ENCODE measurements at places on chromosomes 11 and 22.

DNA sequence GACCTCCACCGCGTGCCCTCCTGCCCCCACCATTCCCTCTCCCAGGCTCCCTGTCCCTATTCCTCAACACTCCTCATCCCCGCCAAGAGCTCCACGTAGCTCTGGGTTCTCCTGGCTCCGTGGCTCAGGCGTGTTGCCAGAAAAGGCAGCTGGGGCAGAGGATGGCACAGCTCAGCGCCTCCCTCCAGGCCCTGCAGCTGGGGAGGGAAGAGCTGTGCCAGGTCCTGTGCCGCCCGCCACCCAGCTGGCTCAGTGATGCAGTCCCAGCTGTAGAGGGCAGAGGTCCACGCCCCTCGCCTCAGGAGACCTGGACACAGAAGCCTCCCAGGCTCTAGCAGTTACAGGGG, 4.2 kb downstream of the ARHGAP1 start:
- DNase-seq: no peak

GRCh38 chr11:87366763-87367405, 329.1 kb downstream of the TMEM135 start:
- no peak for DNase-seq

DNA sequence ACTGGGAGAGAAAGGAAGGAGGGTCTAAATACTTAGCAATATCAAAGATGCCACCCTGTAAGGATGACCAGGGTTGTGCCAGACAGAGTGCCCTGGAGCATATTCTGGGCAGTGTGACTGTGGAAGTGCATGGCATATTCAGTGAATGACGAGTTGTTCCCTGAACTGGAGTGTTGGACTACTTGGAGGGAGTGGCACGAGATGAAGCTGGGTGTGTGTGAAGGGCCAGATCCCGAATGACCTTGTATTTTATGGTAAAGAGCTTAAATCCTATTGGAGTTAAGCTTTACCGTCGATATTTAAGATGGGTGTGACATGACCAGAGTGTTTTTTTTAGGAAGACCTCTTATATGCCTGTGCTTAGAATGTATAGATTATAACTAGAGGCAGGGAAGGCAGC, 48.8 kb downstream of the STIM1 start:
- no peak for DNase-seq

GRCh38 chr11:47192111-47192510, 5.9 kb upstream of the PACSIN3 start:
- no peak for DNase-seq

GRCh38 chr11:9529334-9529650, 44.2 kb upstream of the WEE1 start:
- DNase-seq: no peak

DNA sequence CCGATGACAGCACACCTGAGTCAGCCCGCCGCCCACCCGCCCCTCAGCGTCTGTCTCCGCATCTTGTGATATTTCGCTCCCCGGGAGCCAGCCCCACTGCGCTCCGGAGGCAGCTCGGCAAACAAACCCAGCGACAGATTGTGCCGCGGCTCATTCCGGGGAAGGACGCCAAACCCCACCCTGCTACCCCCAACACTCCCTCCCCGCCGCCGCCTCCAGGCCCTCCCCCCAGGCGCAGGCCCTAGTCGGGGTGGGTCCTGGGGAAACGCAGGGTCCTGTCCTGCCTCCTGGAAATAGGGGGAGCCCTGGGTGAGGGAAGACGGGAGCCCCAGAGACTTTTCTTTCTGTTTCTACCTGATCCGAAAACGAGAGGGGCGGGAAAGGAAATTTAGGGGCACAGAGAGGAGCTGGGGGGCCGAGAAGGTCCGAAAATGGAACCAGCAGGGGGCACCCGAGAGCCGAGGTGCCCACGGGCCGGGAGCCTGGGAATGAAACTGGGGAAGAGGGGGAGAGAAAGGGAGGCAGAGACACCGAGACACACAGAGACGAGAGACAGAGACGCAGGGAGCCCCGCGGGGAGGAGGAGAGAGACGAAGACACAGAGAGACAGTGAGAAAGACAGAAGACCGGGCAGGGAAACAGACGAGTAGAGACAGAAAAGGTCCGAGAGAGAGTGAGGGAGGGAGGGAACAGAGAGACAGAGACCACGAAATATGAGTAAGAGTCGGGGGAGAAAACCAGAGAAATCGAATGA, 1.7 kb upstream of the RTN4RL2 start:
- DNase-seq: no peak

GRCh38 chr11:81895258-81895657, 838.4 kb downstream of the FAM181B start:
- no peak for DNase-seq

GRCh38 chr11:113286009-113286408, 28.4 kb upstream of the TTC12 start:
- DNase-seq: no peak

DNA sequence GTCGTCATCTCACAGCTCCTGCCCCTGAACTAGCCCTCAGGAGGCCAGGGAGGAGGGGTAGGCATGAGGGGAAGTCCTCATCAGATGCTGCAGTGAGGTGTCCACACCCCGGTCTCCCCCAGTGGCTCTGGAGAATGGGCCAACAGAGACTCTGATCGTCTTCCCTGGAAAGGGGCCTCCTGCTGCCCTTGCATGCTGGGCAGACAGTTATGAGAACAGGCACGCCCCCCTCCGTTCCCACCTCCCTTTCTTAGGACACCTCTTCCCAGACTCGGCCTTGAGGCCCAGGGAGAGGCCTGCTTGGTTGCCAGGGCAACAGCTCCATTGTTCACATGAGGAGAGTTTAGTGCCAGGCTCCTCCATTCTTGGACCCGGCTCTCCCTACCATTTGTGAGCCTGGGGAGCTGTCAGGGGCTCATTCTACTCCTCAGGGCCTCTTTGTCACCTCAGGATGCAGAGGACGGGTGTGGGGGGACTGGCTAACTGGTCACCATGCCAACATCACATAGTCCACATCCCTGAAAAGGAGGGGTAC, 157.7 kb downstream of the TTC17 start:
- DNase-seq: no peak

DNA sequence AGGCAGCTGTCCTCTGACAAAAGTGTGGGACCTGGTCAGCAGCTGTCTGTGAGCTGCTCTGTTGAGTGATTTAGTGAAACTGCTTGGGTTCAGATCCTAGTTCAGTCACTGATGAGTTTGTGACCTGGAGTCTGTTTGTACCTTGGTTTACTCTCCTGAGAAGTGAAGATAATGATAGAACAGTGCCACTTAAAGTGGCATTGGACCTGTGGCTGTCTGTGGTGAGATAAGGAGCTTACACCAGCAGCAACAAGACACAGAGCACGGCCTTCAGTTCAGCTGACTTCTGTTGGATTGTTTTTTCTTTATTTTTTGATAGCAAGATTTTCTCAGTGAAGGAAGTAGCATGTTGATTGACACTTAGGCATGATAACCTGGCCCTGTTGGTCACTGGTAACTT, 46.2 kb upstream of the CTTN start:
- no peak for DNase-seq

- no peak for DNase-seq
These were observed 22.5 kb upstream of the ALG8 start for GRCh38 chr11:78161962-78162371.

GRCh38 chr11:133840479-133840941, 4.8 kb downstream of the SPATA19 start:
- no peak for DNase-seq

- no peak for DNase-seq
These were observed 603 bp upstream of the ZFTA start for GRCh38 chr11:63769042-63769713.

DNA sequence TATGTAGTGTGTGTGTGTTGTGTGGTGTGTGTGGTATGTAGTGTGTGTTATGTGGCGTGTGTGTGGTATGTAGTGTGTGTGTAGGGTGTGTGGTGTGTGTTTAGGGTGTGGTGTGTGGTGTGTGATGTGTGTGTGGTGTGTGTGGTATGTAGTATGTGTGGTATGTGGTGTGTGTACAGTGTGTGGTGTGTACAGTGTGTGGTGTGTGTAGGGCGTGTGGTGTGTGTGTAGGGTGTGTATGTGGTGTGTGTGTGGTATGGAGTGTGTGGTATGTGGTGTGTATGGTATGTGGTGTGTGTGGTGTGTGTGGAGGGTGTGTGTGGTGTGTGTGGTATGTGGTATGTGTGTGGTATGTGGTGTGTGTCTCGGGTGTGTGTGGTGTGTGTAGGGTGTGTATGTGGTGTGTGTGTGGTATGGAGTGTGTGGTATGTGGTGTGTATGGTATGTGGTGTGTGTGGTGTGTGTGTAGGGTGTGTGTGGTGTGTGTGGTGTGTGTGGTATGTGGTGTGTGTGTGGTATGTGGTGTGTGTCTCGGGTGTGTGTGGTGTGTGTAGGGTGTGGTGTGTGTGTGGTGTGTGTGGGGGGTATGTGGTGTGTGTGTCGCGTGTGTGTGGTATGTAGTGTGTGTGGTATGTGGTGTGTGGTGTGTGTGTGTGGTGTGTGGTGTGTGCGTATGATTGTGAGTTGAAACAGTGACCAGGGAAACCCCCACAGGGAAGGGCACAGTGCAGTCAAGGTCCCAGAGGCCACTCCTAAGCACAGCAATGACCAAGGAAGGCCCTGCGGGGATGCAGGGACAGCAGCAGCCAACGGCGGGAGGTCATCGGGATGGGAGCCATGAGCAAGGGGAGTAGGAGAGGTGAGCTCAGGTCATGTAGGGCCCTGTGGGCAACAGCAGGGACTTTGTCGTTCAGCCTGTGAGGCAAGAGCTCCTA, 2.9 kb upstream of the PPP6R2 start:
- no peak for DNase-seq

DNA sequence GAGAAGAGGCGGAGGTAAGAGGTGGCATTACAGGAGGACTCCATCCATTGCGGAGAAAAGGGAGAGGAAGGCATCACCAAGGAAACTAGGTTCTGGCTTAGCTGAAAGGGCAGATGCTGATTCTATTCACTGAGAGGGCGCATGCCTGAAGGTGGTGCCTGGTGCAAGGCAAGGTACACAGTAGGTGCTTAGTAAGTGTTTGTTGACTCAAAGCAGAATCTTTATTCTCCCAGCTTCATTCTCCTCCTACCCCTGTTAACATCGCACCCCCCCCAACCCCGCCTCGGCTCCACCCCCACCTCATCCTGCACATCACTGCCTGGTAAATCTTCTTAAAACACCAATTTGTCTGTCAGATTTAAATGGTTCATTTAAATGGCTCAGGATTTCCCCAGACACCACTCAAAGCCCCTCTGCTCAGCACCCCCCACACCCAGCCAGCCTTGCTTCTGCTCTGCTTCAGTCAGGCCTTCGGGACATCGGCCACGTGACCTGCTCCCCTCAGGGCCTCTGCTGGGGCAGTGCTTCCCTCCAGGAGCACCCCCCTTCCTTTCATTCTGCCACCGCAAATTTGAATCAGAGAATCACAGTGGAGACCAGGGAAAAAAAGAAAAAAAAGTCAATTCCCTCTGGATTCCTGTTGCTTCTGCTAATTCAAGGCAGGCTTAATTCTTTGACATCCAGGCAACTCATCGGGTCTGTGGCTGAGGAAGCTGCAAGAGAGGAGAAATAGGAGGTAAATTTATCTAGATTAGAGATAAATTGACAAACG, 17.8 kb upstream of the RCN1 start:
- no peak for DNase-seq

- no peak for DNase-seq
These were observed 46.9 kb upstream of the SYT9 start for GRCh38 chr11:7204778-7205177.

GRCh38 chr11:57605028-57605420, 7.5 kb downstream of the SERPING1 start:
- DNase-seq: no peak

GRCh38 chr11:13134886-13135285, 125.8 kb downstream of the RASSF10 start:
- DNase-seq: no peak

GRCh38 chr11:69661413-69661715, 13.8 kb downstream of the LTO1 start:
- DNase-seq: no peak

DNA sequence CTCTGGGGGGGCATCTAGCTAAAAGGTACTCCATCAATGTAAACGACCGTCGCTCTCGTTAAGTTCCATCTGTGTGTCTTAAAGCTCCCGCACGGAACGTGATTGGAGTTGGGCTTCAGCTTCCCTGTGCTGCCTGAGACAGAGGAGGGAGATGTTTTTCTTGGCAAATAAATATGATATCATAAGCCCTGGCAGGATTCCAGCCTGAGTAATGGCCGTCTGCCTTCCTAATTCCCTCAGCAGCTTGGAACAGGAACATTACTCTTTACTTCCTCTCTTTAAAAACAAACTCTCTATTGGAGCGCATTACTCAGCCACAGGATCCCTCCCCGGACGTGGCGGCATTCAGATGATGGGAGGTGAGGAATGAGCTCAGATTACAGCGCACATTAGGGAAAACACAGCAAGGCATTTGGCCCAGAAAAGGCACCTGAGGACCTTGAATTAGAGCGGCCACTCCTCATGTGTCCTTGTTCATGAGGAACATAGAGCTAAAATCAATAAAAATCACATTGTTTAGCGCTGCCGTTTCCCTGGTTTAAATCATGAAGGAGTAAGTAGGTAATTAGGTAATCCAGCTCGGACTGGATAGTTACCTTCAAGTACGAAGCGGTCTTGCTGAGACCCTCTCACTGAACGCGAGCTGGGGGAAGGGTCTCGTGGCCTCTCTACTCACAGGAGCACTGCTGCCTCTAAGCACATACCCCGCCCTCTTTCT, 230.4 kb downstream of the ST3GAL4 start:
- DNase-seq: no peak

- DNase-seq: no peak
These were observed 4.0 kb downstream of the LMO2 start for GRCh38 chr11:33887886-33888285.

DNA sequence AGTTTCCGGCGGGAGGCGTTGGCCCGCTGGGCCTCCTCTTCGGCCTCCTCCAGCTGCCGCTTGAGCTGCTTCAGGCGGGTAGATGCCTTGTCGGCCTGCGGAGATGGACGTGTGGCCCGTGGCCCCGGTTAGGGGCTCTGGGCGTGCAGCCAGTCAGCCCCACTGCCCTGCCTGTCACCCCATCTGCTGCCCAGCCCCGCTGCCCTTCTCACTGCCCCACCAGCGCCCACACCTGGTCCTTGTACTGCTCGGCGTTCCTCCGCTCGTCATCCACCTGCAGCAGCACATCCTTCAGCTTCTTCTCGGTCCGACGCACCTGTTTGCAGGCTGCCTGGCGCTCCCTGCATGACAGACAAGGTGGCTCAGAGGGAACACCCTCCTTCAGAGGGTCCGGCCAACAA, 31.2 kb downstream of the APOL1 start:
- DNase-seq: no peak

DNA sequence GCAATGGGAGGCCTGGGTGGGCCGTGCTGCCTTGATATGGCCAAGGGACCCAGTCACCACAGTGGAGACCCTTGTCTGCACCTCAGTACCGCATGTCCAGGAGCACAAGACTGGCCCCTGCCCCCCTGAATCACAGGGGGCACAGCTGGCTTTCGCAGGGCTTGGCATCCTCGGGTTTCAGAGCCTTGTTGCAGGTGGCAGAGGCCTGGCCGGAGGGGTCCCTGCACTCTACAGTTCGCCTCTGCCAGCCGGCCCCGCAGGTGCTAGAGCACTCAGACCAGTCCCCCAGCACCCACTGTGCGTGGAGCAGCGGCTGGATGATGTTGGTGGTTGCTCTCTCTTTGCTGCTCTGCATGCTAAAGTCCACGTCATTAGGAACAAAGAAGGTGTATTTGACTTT, 23.0 kb downstream of the ADAMTS8 start:
- no peak for DNase-seq

GRCh38 chr22:49879871-49880270, 26.2 kb downstream of the ZBED4 start:
- no peak for DNase-seq

All from GF-D8 (cell line).